ENCODE measurements at places on chromosomes 6 and 20.

DNA sequence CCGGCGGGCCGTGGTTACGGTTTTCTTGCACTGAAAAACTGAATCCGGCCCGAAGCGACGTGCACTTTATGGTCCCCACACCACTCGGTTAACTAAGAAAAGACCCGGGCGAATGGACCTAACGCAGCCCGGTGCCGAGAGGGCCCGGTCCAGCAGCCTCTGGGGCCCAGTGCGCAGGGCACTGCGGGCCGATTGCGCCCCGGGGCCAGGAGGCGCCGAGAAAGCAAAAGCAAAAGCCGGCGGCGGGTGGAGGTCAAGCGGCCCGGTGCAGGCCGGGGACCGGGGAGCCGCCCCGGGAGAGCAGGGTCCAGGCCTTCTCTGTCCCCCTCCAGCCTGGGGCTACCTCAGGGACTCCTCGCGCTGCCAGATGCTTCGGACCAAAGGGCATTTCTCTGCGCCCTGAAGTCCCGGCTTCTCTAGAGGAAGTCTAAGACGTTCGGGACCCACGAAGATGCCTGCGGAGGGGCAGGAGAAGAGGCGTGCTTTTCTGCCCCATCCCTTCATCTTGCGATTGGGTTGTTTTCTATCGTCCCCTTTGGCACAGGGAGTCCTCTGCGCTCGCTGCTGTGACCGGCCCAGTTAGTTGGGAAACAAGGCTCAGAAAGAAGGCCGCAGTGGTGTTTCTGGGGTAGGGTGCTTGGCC, 4.4 kb downstream of the FOXF2 start:
- H3K4me3 ChIP-seq, result no peak overlapping the region
- H3K27ac ChIP-seq, result no peak overlapping the region
- no peak for DNase-seq

GRCh38 chr20:45701873-45702272, at the start of gene WFDC13:
Gene WFDC13 (plus strand): TSS chr20:45702038. CDS start chr20:45702124, 86 bp downstream.
- no peak for DNase-seq
- H3K27ac ChIP-seq, result no peak within 1 kb of the TSS
- peaks cover 9% of the 10 kb centered on the region for H3K4me1 ChIP-seq
- H3K36me3 ChIP-seq, result no peaks in the 10 kb centered on the region

DNA sequence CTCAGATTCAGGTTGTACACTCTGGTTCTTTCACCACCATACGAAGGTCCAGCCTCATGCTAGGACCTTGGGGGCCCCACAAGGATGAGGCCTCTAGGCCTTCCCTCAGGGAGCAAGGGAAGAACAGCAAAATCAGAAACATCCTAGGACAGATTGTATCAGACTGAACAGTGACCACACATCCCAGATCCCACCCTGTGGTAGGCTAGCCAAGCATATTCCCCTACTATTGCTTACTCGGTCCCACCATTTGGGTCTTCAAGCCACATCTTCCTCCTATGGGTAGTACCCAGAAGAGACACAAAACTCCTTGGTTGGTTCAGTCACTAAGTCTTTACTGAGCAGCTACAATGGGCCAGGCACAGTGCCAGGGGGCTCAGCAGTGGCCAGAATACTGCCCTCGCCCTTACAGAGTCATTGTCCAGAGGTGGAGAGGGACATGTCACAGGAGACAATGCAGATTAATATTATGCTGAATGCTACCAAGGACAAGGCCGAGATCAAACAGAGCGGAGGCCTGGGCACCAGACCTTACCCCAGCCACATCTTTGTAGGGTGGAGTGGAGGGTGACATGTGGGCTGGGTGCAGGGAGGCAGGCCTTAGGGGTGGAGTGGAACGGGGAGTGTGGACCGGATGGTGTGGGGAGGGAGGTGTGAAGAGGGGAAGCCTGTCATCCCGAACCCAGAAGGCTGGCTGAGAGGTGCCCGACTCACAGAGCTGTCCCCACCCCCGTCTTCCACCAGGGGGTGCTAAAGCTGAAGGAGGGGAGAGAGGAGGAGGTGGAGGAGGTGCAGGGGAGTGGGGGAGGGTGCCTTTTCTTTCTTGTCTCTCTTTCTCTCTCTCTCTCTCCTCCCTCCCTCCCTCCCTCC, 6.8 kb upstream of the MAPK13 start:
- H3K36me3 ChIP-seq, result no peaks in the 10 kb centered on the region
- H3K27me3 ChIP-seq, result no peaks in the 10 kb centered on the region
- H3K4me1 ChIP-seq, result peaks cover 58% of the 10 kb centered on the region
- peak overlapping the region; percentile 27 for H3K4me3 ChIP-seq

DNA sequence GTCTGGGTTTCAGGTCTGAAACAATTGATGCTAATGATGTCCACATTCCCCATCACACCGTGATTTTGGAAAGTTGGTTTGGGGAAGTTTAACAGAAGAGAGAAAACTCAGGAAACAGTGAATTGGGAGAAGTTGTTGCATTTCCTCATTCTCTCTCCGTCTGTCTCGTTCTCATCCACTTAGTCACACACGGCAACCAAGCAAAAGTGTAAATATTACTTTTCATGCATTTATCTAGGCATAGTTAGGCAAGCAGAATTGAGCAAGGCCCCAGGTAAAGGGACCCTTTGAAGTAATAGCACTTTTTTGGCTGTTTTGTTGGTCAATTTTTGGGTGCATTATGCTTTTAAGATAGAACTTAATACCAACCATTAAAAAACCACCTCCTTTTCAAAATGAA, 137.0 kb upstream of the SULF2 start:
- peaks cover 7% of the 10 kb centered on the region for H3K4me1 ChIP-seq
- H3K27ac ChIP-seq, result no peak overlapping the region
- no peak overlapping the region for H3K4me3 ChIP-seq
- DNase-seq, result no peak
- H3K36me3 ChIP-seq, result peaks cover 5% of the 10 kb centered on the region

GRCh38 chr6:111759331-111759835, 113.9 kb downstream of the FYN start:
- DNase-seq, result no peak
- peaks cover 15% of the 10 kb centered on the region for H3K36me3 ChIP-seq
- H3K4me1 ChIP-seq, result peaks cover 39% of the 10 kb centered on the region
- H3K27ac ChIP-seq, result peak overlapping the region; percentile 45

- peaks cover 2% of the 10 kb centered on the region for H3K36me3 ChIP-seq
- H3K27ac ChIP-seq, result no peak overlapping the region
Measured at GRCh38 chr6:111624401-111625098, 18.9 kb upstream of the TRAF3IP2 start.

DNA sequence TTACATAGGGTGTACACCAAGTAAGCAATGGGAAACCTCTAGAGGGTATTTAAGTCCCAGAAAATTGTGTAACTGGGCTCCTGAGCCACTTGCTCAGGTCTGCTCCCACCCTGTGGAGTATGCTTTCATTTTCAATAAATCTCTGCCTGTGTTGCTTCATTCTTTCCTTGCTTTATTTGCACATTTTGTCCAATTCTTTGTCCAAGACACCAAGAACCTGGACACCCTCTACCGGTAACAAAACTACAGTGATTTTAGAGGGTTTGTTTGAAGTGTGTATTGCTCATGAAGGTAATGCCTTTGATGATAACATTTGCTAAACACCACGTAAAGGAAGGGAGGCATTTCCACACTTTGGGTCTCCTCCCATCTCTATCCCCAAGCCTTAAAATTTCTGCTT, 46.2 kb downstream of the MYB start:
- no peak for DNase-seq
- peaks cover 6% of the 10 kb centered on the region for H3K4me1 ChIP-seq
- no peak overlapping the region for H3K27ac ChIP-seq
- H3K27me3 ChIP-seq, result peaks cover 3% of the 10 kb centered on the region
- no peaks in the 10 kb centered on the region for H3K36me3 ChIP-seq
- no peak overlapping the region for H3K4me3 ChIP-seq

- no peak for DNase-seq
- peaks cover 19% of the 10 kb centered on the region for H3K27me3 ChIP-seq
- H3K4me3 ChIP-seq, result no peak overlapping the region
- H3K36me3 ChIP-seq, result no peaks in the 10 kb centered on the region
- H3K4me1 ChIP-seq, result no peaks in the 10 kb centered on the region
Measured at GRCh38 chr6:28523241-28523622, 2.4 kb upstream of the GPX5 start.

GRCh38 chr6:17043148-17043522, 58.7 kb upstream of the STMND1 start:
- no peaks in the 10 kb centered on the region for H3K4me1 ChIP-seq
- H3K27ac ChIP-seq, result no peak overlapping the region
- no peak for DNase-seq
- peaks cover 8% of the 10 kb centered on the region for H3K27me3 ChIP-seq
- no peak overlapping the region for H3K4me3 ChIP-seq
- peaks cover 1% of the 10 kb centered on the region for H3K36me3 ChIP-seq

- peaks cover 12% of the 10 kb centered on the region for H3K4me1 ChIP-seq
- DNase-seq, result no peak
- peak overlapping the region; percentile 89 for H3K27ac ChIP-seq
- H3K4me3 ChIP-seq, result peak overlapping the region; percentile 66
- peaks cover under 1% of the 10 kb centered on the region for H3K27me3 ChIP-seq
- H3K36me3 ChIP-seq, result peaks cover 5% of the 10 kb centered on the region
Measured at GRCh38 chr6:13573669-13574110, 711 bp upstream of the SIRT5 start.

DNA sequence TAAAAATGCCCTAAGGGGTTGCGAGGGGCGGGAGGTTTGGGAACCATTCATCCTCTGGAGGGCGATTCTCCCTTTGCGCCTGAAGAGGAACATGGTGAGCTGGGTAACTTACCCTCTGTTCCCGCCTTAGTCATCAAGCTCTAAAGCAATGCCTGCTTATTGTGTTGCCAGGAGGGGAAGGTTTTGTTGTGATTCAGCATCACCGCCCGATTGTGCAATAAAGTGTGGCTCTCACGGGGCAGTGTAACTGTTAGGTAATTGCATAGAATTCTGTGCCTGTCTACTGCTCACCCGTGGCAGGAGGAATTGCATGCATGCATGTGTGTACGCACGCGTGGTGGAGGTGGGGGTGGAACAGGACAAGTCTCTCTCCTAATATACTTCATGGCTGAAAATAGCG, 95.5 kb upstream of the AGPAT4 start:
- no peak for DNase-seq
- H3K4me1 ChIP-seq, result peaks cover 2% of the 10 kb centered on the region
- H3K4me3 ChIP-seq, result no peak overlapping the region
- H3K36me3 ChIP-seq, result no peaks in the 10 kb centered on the region

DNA sequence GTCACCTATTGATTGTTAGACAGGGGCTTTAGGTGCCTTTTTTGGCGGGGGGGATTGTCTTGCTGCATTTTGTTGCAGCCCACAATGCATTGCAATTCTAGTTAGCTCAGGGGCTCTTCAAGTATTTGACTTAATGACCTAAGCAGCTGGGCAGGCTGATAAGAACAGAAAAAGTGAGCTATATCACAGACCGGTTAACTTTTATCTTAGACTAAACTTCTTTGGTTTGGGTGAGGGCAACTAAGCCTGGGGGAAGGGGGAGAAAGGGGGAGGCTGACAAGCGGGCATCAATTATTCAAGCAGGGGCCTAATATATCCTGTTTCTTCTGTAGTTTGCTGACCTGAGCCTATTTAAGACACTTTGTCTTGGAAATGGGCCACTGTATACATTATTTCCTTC, 66.0 kb upstream of the GPR6 start:
- peaks cover 5% of the 10 kb centered on the region for H3K27me3 ChIP-seq
- no peak for DNase-seq
- H3K27ac ChIP-seq, result no peak overlapping the region

- no peaks in the 10 kb centered on the region for H3K36me3 ChIP-seq
- no peak overlapping the region for H3K4me3 ChIP-seq
- DNase-seq, result no peak
- peaks cover 3% of the 10 kb centered on the region for H3K27me3 ChIP-seq
- H3K4me1 ChIP-seq, result peaks cover 6% of the 10 kb centered on the region
Measured at GRCh38 chr6:25341203-25341552, 62.0 kb downstream of the CARMIL1 start.

DNA sequence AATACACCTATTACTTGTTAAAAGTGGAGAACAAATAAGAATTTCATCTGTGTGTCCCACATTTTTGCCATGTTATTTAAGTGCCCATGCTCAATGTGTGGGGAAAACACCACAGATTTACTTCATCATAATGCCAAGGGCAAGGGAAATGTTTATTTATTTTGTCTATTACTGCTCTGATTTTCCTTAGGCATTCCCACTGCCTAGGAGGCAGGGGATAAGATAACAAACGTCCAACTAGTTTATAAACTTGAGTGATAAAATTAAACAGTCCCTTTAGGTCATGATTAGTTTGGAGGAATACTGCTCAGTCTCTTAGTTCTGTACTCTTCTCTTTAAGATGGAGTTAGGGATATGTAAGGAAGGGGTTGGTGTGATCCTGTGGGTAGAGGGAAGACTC, 598.4 kb upstream of the MARCKS start:
- peaks cover 4% of the 10 kb centered on the region for H3K27me3 ChIP-seq
- DNase-seq, result no peak

- H3K4me3 ChIP-seq, result no peak overlapping the region
- H3K27me3 ChIP-seq, result no peaks in the 10 kb centered on the region
- peaks cover 53% of the 10 kb centered on the region for H3K4me1 ChIP-seq
- no peaks in the 10 kb centered on the region for H3K36me3 ChIP-seq
- no peak for DNase-seq
- H3K27ac ChIP-seq, result peak overlapping the region; percentile 86
Measured at GRCh38 chr6:25054469-25054868, 118.7 kb upstream of the RIPOR2 start.

GRCh38 chr6:127550403-127550802, 26.6 kb upstream of the C6orf58 start:
- H3K36me3 ChIP-seq, result no peaks in the 10 kb centered on the region
- DNase-seq, result no peak
- no peaks in the 10 kb centered on the region for H3K4me1 ChIP-seq
- no peak overlapping the region for H3K4me3 ChIP-seq
- H3K27ac ChIP-seq, result no peak overlapping the region

DNA sequence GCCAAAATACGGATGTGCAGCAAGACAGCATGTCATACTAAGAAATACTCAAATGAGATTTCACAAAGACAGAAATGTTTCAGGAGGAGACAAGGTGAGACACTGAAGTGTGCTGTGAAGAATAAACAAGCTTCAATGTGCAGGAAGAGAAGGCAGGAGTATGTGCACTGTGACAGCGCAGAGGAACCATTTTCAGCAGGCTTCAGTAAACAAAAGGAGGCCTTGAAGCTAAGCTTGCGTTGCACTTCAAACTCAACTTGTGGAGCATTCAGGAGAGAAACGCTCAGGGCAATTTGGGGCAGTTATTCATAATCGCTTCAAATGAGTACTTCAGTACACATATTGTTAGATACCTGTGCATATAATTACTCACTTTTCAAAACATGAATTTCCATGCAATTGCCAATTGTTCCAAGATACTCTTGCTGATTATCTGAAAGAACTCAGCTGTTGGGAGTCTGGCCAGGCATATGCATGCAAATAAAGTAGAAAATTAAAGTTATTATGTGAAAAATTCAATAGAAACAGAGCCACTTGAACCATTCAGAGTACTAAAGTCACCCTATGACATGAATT, 234.2 kb upstream of the OPRM1 start:
- DNase-seq, result no peak
- no peak overlapping the region for H3K27ac ChIP-seq
- H3K27me3 ChIP-seq, result no peaks in the 10 kb centered on the region
- H3K4me1 ChIP-seq, result no peaks in the 10 kb centered on the region
- no peak overlapping the region for H3K4me3 ChIP-seq
- no peaks in the 10 kb centered on the region for H3K36me3 ChIP-seq

DNA sequence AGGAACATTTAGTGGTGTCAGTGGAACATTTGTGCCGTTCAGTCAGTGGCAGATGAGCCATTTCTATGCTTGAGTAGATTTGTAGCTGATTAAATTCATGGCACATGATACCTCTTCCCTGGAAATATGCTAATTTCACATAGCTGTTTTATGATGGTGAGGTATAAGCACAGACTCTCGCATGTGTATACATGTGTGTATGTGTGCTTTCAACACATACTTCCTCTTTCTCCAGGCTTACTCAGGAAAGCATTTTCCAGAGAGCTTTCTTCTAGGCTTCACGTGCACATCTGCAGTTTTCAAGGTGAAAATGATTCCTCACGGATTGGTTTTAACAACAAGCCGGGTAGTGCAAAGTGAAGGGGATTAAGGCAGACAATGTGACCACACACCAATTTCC, 396.5 kb downstream of the HDGFL1 start:
- no peak overlapping the region for H3K4me3 ChIP-seq
- no peak for DNase-seq
